PC-3 (cell line): ENCODE measurements at places on chromosomes 11 and 22. TPM values are rescaled to one million over a fixed set of nuclear protein-coding genes. Genes with fewer than 3 reads are reported as not detected.

- DNase-seq = peak; percentile 70
Measured at GRCh38 chr11:132126973-132127899, 756.8 kb downstream of the NTM start.

DNA sequence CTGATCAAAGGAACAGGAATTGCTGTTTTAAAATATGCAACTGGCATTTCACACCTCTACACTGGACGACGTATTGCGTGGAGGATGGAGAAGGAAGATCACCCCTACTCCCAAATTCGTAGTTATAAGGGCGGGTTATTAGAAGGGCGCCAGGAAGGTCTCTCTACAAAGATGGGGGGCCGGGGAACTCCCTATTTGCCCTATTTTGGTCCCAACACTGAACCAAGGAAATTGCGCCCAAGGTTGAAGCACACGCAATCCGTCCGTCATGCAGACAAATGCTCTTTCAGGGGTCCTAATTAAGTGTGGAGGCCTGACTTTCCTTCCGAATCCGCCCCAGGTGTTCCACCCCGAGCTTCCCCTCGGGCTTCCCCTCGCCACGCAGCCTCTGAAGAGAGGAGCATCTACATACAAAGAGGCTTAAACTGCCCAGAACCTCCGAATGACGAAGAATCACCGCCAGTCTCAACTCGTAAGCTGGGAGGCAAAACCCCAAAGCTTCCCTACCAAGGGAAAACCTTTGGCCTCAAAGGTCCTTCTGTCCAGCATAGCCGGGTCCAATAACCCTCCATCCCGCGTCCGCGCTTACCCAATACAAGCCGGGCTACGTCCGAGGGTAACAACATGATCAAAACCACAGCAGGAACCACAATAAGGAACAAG, 396 bp downstream of the NPAT start:
- DNase-seq = peak; percentile 13

GRCh38 chr11:45665933-45666647, 668 bp upstream of the CHST1 start:
- DNase-seq = no peak

- DNase-seq = no peak
Measured at GRCh38 chr11:2781408-2782274, 81.8 kb upstream of the KCNQ1OT1 start.

DNA sequence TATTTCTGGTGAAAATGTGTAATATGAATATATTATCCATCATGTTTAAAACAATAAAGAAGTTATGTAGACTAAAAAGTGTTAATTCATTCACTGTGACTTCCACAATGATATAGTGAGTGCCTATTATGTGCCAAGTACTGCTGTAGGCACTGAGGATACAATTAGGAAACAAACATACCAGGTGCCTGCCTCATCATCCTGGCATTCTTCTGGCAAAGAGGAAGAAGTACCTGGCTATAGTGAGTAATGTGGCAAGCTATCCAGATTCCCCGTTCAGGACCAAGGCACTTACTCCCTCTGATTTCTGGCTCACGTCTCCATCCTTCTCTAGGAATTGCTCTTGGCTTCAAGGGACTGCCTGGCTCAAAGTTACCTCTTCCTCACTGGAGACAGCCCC, 77.5 kb upstream of the CLMP start:
- peak; percentile 83 for DNase-seq

GRCh38 chr11:130383344-130384211, 44.8 kb downstream of the ADAMTS8 start:
- peak; percentile 98 for DNase-seq

DNA sequence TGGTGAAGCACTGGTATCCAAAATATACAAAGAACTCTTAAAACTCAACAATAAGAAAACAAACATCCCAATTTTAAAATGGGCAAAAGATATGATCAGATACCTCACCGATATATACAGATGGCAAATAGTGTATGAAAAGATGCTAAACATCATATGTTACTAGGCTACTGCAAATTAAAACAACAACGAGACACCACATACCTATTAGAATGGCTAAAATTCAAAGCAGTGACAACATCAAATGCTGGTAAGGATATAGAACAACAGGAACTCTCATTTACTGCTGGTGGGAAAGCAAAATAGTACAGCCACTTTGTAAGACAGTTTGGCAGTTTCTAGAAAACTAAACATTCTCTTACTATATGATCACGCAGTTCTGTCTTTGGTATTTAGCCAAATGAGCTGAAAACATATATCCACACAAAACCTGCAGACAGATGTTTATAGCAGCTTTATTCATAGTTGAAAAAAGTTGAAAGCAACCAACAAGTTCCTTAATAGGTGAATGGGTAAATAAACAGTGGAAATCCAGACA, 38.5 kb downstream of the SIK3 start:
- no peak for DNase-seq

- no peak for DNase-seq
Measured at GRCh38 chr11:47328449-47329390, 23.8 kb downstream of the MYBPC3 start.

GRCh38 chr22:17266251-17266971, 47.2 kb upstream of the ADA2 start:
- no peak for DNase-seq

The IFITM2 gene
- 36.3 and 49.0 TPM in 2 replicates for total RNA-seq

The HSPB2 gene
- not detected in 2 replicates for total RNA-seq

The GPR83 gene
- not detected in 2 replicates for total RNA-seq

The CTR9 gene
- 20.0 and 21.9 TPM in 2 replicates for total RNA-seq

The IFITM10 gene
- 0.58 and 1.4 TPM in 2 replicates for total RNA-seq

The HBG1 gene
- not detected in 2 replicates for total RNA-seq

The DEPDC7 gene
- not detected in 2 replicates for total RNA-seq
